CD4-positive, alpha-beta T cell treated with Interleukin-6 for 4 hours (primary cell): ENCODE measurements at places on chromosomes 2 and 18.
A peak's percentile ranks its signal among the peaks of the same experiment; 100 is the strongest.

DNA sequence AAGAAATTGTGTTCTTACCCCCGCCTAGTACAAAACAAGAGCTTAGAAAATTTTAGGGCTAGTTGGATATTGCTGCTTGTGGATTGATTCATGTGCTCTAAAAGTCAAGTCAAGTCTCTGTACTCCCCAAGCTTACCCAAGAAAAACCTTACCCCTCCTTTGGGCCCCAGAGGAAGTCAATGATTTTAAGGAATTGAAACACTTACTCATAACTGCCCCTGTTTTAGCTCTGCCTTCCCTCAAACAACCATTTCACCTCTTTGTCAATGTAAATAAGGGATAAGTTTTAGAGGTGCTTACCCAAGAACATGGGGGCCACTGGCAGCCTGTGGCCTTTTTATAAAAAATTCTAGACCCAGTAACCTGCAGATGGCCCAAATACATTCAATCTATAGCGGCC, 136.6 kb upstream of the RMP24 start:
- DNase-seq = no peak

DNA sequence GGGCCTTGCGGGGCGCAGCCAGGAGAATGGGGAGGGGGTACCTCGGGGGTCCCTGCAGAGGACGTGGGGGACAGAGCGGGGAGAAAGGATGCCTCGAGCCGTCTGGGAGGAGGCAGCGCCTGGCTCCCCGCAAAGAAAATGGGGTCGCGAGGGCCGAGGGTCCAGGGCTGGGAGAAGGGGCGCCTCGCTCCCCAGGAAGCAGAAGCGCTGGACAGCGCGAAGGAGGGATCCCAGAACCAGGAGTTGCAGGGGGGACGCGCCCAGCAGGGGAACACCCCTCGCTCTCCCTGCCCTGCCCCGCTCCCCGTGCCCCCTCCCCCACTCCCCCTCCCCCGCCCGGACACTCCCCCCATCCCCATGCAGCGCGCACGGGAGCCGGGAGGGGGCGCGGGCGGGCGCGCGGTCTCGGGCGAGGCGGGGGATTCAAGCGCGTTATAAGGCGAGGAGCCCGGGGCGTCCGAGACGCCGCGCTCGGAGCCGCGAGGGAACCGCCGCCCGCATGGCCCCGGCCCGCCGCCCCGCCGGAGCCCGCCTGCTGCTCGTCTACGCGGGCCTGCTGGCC, at the start of gene ERFE:
Gene ERFE, plus strand, starts transcription at position 462 of the 562 bp plus-strand sequence. Its CDS starts 38 bp downstream, at position 500.
- peak; percentile 54 for DNase-seq

DNA sequence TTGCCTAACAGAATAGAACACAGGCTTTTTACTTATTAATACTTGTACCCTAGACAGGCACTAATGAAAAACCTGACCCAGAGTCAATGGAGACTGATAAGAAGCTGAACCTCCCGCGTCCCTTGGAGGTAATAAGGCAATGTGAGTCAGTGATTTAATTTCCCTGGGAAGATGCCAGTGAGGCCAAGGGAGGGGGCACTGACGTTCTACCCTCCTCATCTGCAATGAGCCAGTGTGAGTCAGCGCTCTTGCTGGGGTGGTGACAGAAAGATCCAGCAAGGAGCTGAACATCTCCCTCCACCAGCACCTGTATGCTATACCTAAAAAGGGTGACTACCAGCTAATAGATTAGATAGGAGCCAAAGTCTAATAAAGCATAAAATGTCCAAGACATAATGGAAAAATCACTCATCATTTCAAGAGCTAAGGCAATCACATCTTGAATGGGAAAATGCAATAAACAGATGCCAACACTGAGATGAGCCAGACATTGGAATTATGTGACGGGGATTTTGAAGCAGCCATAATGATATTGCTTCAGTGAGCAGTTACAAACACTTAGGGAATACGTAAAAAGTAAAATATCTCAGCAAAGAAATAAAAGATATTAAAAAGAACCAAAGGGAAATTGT, 116.9 kb downstream of the TPGS2 start:
- DNase-seq = no peak

GRCh38 chr2:31057691-31058090, 80.5 kb downstream of the GALNT14 start:
- DNase-seq = no peak

- peak; percentile 43 for DNase-seq
These were observed 1.5 kb upstream of the BCL2L11 start for GRCh38 chr2:111118981-111119821.

DNA sequence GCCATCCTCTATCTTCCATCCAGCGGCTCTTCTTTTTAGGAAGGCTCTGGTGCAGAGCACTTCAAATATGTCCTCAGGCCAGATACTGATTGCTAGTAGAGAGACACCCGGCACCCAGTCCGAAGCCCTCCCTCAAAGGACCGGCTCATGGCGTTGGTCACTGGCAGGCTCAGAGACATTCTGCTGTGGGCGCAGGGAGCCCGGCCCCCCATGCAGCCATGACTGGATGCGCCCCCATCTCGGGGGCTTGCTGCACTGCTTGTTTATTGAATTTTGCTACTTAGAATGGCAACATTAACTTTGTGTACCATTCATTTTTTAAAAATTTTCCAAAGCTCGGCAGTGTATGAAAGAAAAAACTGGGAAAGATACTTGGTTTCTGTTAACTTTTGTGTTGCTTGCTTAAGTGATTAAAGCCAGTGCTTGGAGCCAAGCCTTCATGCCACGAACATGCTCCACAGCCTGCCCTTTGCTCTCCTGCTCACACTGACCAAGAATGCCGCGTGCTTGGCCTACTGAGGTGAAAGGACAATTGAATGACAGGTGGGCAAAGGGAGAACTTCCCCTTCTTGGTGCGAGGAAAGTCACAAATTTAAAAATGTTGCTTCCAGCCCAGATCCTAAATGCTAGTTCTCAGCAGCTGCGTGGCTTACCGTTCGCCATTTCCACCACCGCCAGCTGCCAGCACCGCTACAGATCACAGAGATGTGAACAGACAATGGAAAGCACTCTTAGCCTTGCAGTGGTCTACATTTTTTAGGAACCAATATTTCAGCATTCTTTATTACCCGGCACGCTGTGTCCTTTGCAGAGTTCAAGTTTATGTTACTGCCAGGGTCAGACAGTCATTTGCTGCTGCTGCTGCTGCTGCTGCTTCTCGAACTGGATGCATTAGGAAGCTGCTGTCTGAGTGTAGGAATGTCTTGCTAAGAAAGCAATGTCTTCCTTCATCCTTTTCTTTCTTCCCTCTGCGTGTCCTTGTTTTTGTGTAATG, 76.7 kb downstream of the FAM210A start:
- DNase-seq = no peak

- DNase-seq = no peak
These were observed 14.7 kb downstream of the AGAP1 start for GRCh38 chr2:235508371-235509160.

DNA sequence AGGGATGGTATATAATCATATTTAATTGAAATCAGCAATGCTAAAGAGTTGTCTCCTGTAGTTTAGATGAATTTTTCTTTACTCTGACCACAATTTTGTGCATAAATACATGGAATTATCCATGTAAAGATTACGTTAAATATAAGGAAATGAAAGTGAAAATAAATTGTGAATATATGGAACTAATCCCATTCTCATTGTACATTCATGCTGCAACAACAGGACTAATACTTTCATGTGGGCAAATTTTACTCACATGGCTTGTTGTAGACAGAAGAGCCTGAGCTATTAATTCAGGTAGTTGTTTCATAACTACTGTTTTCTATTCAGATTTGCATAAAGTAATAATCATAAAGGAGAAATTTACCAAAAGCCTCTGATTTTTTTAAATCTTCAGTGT, 357.8 kb downstream of the ARHGAP15 start:
- no peak for DNase-seq

DNA sequence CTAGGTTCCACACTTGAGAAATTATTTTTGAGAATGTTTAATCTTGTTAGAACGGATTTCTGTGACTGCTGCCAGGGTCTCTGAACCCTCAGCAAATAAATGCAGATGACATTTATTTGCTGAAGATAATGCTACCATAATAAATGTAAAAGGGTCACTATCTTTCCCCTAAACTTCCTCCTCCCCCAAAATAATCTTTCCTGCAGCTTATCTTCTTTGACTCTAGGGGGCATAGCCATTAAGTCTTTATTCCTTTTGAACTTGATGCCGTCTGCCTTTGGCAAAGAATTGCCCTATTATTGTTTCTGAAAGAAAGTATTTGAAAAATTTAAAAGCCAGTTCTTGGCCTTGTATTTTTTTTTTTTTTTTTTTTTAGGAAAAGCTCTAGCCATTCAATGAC, 63.6 kb upstream of the ACSL3 start:
- no peak for DNase-seq

GRCh38 chr2:191926671-191927070, 79.8 kb upstream of the CAVIN2 start:
- DNase-seq = no peak

- no peak for DNase-seq
These were observed 88.9 kb downstream of the AGAP1 start for GRCh38 chr2:235582729-235583128.

DNA sequence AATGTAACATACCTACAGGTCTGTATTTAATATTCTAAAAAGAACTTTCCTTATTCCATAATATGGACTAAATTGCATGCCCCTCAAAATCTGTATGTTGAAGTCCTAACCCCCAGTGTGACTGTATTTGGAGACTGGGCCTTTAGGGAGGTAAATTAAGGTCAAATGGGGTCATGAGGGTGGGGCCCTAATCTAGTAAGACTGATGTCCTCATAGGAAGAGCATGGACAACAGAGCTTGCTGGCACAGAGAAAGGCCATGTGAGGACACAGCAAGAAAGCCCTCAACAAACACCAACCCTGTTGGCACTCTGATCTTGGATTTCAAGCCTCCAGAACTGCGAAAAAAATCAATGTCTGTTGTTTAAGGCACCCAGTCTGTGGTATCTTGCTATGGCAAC, 18.6 kb downstream of the SF3B1 start:
- no peak for DNase-seq

GRCh38 chr2:121102941-121103340, 182.1 kb downstream of the TFCP2L1 start:
- DNase-seq = no peak

GRCh38 chr2:156181208-156181607, 151.3 kb downstream of the NR4A2 start:
- DNase-seq = no peak

DNA sequence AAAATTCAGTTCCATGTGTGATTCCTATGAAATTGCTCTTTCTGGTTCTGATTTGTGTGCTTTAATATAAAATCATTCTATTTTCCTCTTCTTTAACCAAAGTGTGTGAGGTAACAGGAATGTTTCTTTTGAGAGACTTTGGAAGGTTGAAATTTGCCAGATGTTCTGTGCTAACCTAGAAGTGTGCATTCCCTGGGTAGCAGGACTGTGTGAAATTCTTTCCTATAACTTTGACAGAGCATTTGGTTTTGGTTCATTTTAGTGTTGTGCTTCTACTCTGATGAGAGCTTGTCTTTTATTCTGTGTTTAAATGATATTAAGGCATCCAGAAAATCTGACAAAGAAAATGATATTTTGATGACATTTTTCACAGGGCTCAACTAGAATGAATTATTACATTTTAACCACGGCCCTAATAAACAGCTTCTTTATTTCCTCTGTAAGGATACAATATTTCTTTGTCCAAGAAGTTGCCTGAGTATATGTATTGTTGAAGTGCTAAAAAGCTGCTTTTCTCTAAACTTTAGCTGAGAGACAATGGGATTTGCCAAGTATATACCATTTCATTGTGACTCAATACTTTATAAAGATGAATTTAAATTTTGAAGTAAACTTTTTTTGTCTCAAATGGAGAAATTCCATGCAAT, 34.7 kb upstream of the DLX1 start:
- no peak for DNase-seq

DNA sequence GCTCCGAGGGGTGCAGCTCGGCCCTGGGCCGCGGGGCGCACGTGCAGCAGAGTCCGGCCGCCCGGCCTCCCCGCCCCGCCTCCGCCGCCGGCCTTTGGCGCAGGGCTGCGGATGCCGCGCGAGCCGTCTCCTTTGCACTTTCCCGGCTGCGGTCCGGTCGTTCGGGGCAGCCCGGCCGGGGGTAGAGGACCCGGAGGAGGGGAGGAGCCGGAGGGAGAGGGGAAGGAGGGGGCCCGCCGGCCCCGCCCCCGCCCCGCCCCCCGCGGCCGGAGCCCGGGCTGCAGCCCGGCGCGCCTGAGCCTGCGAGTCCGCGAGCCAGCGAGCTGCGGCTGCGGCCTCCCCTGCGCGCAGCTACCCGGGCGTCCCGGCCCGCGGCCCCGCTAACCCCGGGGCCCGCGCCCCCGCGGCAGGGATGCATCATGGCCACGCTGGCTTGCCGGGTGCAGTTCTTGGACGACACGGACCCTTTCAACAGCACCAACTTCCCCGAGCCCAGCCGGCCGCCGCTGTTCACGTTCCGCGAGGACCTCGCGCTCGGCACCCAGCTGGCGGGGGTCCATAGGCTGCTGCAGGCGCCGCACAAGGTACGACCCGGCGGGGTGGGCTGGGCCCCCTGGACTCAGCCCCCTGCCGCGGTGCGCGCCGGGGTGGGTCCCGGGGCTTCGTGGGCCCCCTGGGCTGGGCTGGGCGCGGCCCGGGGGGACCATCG, at the start of gene FHOD3:
Gene FHOD3, plus strand, starts transcription at position 297 of the 709 bp plus-strand sequence. Its CDS starts 123 bp downstream, at position 420.
- no peak for DNase-seq

DNA sequence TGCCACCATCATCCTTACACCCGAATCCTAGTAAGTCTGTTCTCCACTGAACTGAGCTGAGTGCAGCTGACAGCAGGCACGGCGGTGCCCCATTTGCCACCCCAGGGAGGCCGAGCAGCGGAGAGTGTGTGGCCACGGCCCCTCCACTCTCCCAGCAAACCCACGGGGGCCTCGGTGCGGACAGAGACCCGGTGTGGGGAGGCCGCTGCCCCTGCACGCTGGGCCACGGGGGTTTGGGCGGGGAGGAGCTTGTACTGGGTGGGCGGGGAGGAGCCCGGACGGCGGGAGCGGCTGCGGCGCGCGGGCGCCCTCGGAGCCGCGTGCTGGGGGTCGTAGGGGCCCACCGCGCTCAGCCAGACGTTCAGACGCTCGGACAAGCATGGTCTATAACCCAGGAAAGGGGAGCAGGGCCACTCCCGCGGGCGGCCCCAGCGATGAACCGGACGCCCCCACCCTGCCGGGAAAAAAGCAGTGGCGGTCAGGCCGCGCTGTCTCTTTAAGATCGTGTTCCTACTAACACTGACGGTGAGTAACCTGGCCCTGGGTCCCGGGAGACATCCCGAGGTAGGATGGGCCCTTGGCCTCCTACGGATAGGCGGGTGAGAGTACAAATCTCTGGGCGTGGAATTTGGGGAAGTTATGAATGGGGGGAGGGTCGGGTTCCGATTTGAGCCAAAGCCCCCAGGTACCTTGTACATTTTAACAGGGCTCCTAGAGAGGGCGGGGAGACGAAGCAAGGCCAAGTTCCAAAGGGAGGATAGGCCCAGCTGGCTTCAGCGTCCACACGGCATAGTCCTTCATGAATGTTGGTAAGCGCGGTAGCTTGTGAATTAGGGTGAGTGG, at the start of gene ITPRIPL1:
Gene ITPRIPL1, plus strand, starts transcription at position 277 of the 843 bp plus-strand sequence. Its CDS starts 523 bp downstream, at position 800.
- peak; percentile 50 for DNase-seq

- DNase-seq = no peak
These were observed 106.3 kb upstream of the ST3GAL5 start for GRCh38 chr2:85994897-85995647.
